HuH-7 (cell line): ENCODE measurements at places on chromosomes 2 and 18.

GRCh38 chr18:76712511-76713140 is 109.7 kb upstream of the ZNF236 start:
- no peak for DNase-seq

- no peak for DNase-seq
Measured at GRCh38 chr2:225037415-225038230, 4.6 kb downstream of the DOCK10 start.

GRCh38 chr2:11684894-11685460 is 15.0 kb upstream of the NTSR2 start:
- no peak for DNase-seq

DNA sequence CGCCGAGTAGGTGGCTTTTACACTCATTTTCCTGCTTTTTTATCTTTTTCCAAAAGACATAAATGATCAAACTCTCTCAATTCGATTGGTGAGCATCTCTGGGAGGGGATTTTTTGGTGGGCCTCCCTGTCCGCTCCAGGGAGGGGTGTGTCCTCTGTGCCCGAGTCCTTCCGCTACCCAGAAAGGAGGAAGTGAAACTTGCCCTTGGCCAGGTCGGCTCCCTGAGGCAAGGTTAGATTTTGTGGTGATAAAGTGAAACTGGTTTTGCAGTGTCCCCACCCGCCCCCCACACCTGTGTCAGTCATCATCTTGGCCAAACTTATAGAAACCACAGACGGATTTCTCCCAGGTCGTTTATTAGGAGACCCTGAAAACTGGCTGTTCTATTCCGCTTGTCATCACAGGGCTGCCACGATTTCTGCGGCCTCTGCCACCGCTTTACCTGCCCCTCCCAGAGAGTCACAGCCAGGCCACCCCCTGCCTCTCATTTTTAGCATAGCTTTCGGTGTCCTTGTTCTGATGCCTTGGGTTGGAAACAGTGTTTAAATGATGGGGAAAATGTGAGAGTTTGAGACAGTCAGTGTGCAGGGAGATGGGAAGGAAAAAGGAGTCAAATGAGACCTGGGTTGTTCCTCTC is 93.6 kb downstream of the SH3BP4 start:
- no peak for DNase-seq

DNA sequence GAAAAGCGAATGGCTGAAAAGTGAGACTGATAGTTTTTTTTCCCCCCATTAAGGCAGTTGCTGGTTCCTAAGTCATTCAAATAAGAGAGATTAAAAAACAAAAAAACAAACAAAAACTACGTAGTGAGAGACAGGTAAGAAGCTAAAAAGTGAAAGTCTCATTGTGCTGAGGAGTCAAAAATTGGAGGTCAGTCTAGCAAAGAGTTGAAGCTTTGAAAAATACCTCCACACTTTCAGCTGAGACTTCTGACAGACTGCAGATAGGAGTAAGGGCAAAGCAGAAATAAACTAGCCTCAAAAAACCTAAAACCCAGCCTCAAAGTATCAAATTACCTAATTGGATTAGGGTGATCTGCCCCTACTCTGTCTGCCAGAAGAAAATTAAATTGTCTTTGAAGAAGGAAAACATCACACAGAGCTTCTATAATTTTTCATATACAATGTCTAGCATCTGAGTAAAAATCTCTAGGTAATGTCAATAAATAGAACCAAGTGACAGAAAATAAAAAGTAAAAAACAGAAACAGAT is 10.9 kb upstream of the EIF2AK3 start:
- no peak for DNase-seq
